ENCODE measurements at places on chromosomes 3 and 15. TPM values are rescaled to one million over a fixed set of nuclear protein-coding genes. Genes with fewer than 3 reads are reported as not detected.

GRCh38 chr3:185937689-185938374 is at the start of gene TRA2B:
Gene TRA2B (minus strand): TSS chr3:185938014. CDS start chr3:185937860, 154 bp downstream.
- peak; percentile 99 for DNase-seq

DNA sequence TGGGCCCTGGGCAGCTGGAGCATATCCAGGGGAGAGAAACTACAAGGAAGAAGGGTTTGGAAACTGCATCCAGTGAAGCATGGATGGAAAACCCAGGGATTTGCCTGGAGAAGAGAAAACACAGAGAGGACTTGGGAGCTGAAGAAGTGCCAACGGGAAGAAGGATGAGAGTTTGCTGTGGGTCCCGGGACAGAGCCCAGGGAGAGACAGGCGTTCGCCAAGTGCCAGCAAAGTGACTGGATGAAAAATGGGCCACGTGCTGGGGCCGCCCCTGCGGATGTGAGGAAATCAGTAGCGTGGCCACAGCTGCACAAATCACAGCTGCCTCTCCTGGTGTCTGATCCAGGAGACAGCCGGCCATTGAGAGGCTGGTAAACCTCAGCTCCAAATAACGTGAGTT is 70.4 kb downstream of the HES1 start:
- DNase-seq, result peak; percentile 51

DNA sequence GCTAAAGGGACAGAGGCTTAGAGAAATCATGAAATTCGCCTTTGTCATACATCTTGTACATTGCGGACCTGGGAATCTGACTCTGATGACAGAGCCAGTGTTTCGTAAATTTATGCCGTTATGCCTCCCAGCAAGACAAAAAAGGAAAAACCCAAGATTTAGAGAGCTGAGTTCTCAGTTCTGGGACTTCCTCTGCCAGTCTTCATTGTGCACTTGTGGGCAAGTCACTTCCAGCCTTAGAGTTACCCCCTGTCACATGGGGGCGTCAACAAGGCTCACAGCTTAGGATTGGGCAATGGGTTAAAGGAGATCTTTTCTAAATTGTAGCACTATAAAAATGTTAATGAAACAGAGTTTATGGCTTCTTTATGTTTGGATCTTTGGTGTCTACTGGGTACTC is 41.9 kb upstream of the MITF start:
- DNase-seq, result no peak

- no peak for DNase-seq
These were observed 19.4 kb upstream of the PPP4R2 start for GRCh38 chr3:72977060-72977808.

DNA sequence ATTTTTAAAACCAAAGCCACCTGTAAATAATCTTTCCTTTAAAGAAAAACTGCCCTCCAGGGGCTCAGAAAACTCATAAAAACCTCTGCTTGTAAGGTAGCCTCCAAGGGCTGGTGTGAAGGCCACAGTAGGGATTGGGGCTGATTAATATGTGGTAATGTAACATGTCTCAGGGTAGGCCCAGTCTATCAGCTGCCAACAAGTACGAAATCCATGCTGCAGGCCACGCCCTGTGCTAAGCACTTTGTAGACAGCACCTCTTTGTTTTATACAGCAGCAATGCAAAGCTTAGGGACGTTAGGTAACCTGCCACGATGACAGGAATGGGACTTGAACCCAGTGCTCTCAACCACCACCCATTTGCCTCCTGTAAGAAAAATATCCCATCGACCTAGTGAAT is 65.6 kb upstream of the PRICKLE2 start:
- no peak for DNase-seq

Gene TRAK1
- 7.1 TPM for polyA plus RNA-seq

Gene ABI3BP
- 62.5 TPM for polyA plus RNA-seq

Gene SCN5A
- polyA plus RNA-seq, result 0.67 TPM

DNA sequence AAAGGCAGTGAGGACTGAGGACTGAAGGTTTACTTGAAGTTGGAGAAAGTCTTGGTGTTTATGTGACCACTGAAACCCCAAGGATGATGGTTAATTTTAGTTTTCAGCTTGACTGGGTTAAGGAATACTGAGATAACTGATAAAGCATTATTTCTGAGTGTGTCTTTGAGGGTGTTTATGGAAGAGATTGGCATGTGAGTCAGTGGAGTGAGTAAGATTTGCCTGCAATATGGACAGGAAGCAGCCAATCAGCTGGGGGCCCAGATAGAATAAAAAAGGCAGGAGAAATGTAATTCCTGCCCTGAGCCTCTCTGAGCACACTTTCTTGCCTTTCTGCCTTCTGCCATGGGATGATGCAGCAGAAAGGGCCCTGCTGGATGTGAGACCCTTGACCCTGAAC is 92.4 kb downstream of the KBTBD8 start:
- DNase-seq, result no peak

Gene EXD1
- not detected for polyA plus RNA-seq

GRCh38 chr15:87498560-87498959 is 758.0 kb downstream of the NTRK3 start:
- no peak for DNase-seq

Gene EFCAB12
- polyA plus RNA-seq, result 0.53 TPM

Gene ZBED2
- polyA plus RNA-seq, result not detected

- DNase-seq, result no peak
These were observed 145.9 kb upstream of the GALNT15 start for GRCh38 chr3:16028604-16029003.
